AG09319 (cell line): ENCODE measurements at places on chromosomes 2 and 18.

DNA sequence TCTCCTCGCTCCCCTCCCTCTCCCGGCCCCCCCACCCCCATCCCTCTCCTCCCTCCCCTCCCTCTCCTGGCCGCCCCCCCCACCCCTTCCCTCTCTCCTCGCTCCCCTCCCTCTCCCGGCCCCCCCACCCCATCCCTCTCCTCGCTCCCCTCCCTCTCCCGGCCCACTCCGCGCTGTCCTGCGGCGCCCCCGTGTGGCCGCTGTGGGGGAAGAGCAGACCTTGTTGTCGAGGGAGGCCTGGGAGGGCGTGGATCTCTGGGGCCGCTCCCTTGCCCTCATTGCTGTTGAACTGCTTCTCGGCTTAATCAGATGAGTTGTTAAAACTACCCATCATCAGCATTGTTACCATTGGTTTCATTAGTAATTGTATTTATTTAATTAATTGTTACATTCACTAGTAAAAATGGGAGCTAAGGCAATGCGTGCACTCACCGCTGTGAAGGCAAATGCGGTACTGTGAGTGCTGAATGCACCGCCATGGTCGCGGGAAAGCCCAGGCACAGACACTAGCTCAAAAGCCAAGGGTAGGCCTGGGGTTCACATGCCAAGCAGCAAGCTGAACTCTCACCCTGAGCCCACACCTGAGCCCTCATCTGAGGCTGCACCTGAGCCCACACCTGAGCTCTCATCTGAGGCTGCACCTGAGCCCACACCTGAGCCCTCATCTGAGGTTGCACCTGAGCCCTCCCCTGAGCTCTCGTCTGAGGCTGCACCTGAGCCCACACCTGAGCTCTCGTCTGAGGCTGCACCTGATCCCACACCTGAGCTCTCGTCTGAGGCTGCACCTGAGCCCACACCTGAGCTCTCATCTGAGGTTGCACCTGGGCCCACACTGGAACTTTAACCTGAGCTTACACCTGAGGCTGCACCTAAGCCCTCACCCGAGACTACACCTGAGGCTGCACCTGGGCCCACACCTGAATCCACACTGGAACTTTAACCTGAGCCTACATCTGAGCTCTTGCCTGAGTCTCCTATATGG lies 8.8 kb downstream of the RTP5 start:
- peak; percentile 29 for DNase-seq

- no peak for DNase-seq
Measured at GRCh38 chr2:218811382-218811781, 20.2 kb downstream of the PRKAG3 start.

DNA sequence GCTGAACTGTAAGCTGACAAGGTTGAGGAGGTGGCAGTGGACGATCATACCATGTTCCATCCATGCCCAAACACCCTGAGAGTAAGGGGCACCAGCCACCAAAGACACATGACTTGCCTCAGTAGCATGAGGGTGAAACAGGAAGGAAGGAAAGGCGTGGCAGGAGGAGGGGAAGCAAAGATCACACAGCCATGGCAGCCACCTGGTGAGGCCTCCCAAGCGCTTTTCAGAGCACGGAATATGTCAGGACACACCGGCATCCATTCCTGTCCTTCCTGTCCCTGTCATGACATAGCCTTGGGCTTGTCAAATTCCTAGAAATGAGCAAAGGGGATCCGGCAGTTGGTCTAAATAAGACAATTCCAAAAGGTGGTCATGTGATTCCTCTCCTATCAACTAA lies 118.7 kb downstream of the MYO5B start:
- DNase-seq, result no peak

DNA sequence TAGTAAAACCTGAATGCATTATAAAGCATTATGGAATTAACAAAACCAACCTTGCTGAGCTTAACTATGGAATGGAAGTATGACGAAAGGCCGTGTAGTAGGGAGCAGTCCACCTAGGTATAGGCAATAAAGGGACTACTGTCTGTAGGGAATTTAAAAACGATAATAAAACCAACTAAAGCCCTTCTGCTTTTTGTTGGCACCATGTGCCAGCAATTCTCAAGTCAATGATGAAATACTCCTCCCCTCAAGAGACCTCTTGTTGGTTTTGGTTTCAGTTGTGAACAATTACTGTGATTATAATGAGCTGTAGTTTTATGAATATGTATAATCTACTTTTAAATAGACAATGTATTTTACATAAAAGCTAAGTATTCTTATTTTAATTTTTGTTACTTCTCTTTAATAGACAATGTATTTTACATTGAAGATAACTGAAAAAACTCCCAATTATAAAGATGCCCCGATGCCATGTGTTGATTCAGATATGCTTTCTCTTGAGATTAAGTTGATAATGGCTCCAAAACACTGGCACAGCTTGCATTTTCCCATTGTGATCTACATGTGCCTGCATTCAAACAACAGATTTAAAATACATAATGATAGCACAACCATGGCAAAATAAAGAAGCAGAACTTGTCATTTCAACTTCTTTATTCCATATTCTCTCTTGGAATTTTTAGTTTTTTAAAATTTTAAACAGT lies 55.5 kb upstream of the ZDBF2 start:
- no peak for DNase-seq

GRCh38 chr18:6757931-6758330 lies 28.4 kb downstream of the ARHGAP28 start:
- DNase-seq, result no peak

GRCh38 chr18:72868585-72869225 lies 918 bp upstream of the NETO1 start:
- no peak for DNase-seq

DNA sequence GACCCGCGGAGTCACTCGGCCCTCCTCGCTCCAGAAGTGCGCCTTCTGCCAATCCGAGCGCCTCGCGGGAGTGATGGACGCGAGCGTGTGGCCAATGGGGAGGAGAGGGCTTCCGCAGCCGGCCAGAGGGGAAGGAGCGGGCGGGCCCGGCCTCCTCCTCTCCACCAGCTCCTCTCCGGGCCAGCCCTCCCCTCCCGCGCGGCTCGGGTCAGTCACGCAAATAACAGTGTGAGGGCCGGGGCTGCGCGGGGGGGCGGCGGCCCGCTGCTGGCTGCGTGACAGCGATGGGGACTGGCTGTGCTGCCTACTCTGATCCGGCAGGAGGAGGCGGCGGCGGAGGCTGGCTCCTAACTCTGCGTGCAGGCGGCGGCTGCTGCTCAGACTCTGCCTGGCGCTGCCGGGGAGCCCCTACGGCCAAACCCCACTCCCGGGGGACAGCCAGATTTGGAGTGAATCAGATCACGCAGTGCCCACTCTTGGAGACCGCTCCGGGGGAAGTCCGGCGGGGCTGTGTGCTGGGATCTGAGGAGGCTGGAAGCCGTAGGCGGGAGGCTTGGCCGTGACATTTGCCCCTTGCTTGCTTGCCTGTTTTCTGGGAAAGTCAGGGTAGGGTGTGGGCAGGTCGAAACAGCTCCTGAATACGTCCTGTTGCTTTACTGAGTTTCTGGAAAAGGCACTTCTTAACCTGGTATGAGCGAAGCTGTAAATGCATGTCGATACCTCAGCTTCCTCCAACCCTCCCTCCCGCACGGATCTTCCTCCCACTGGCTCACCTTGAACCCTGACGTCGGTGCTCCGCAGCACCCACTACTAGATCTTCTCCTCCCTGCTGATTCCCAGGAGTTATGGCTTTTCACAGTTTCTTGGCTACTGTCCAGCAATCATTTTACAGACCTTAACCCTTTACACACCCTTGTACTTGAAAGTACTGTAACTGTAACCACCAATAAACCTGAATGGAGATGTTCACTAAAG lies 97.9 kb upstream of the SERTAD2 start:
- no peak for DNase-seq

DNA sequence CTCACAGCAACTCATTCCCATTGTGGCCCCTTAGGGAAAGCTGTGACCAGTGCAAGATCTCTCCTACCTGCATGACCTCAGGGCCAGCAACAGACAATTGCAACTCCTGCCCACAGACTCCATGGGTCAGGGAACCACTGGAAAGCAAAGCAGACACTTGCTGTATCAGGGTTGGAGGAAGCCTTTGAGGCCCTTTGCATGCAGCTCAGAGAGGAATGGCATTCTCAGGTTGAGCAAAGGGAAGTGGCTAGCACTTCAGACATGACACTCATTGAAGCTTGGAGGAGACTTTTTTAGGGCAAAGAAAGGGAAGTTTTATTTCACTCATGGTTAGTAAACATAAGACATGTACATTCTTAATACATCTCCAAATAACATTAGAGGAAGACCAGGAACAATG lies 22.1 kb downstream of the IL1F10 start:
- no peak for DNase-seq

DNA sequence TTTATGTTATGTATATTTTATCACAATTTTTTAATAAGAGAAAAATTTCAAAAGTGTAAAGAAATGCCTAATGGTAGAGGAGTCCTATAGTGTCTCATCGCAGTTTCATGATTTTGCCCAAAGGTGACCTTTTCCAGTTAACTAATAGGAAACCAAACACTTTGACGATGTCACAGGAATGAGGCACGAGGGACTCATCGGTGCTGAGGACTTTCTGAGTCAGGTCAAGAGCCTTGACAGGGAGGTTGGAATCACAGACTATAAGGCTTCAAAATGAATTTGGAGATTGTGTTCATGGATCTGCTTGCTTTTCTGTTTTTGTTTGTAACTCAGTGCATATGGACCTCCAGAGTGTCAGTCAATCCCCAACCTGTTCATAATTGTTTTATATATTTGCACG lies 15.1 kb upstream of the RTTN start:
- DNase-seq, result no peak

DNA sequence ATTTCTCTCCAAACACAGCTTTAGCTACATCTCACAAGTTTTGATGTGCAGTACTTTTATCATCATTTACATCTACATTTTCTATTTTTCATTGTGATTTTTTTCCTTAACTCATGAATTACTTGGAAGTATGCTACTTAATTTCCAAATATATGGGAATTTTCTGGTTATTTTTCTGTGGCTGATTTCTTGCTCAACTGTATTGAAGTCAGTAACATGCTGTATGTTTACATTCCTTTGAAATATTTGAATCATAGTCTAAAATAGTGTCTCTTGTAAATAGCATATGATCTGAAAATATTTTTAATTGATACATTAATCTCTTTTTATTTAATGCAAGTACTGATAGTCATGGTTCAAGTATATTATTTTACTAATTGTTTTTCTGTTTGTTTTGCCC lies 26.0 kb upstream of the GALNT5 start:
- DNase-seq, result no peak

GRCh38 chr2:232085164-232085563 lies 123.7 kb downstream of the DIS3L2 start:
- no peak for DNase-seq

DNA sequence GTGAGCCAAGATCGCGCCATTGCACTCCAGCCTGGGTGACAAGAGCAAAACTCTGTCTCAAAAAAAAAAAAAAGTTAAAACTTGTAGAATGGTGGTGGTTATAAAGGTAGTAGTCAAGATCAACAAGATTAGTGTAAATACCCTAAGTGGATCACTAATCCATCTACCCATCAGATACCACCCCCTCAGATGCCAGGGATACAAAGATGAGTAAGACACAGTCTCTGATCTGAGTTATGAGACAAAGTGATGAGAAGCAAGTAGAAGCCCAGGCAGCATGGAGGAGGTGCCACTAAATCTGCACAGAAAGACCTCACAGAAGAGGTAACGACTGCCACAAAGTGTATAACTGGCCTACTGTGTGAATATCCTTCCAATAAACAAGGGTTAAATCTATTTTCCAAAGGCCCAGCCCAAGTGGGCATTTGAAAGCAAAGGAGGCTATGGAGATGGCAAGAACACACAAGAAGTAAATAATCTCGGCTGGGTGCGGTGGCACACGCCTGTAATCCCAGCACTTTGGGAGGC lies 20.2 kb downstream of the NFE2L2 start:
- no peak for DNase-seq

- no peak for DNase-seq
Measured at GRCh38 chr2:112772322-112772721, 7.9 kb upstream of the CKAP2L start.

DNA sequence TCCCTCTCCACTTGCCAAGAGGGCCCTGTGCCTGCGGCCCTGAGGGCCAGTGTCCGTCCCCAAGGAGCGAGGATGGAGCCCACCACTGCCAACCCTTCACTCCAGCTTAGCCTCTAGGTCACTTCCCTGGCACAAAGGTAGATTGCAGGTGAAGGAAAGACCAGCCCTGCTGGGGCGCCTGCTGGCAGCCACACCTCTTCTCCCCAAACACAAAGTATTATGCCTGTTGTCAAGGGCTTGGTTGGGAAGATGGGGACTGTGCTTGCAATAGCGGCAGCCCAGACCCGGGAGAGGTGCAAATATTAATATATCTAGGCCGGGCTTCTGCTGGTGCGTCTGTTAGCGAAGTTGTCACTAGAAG lies 7.7 kb downstream of the KCNF1 start:
- no peak for DNase-seq

DNA sequence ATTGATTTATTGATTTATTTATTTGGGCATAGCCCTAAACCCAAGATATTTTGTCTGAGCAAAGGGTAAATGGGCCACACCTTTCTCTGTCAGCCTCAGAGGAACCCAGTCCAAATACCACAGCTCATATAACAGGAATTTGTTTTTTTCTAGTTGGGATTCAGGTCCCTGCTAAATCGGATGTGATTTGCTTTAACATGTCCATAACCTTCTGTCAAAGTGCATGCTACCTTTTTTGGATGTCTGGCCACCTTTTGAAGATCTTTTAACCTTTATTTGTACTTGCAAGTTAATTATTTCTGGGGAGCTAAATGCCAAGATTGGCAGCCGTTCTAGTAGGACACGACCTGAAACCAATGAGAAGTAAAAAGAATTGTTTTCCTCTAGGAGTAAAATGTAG lies 303.2 kb upstream of the UBE2E3 start:
- no peak for DNase-seq

GRCh38 chr2:112483042-112483473 lies 1.1 kb downstream of the TTL start:
- DNase-seq, result no peak

DNA sequence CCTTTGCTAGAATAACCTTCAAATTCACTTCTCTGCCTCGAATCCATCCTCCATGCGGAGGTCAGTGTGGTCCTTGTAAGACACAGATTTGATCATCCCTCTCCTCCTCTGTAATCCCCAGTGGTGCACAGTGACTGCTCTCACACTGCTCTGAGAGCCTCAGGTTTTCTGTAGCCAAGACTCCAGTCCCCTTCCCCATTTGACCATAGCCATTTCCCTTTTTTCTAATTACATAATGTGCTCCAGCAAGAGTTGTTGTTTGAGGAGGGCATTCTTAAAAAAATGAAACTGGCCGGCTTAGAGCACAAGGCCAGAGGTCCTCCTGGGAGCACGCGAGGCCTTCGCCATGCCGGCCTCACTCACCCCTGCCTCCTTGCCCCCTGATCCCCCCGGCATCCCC lies 34.7 kb upstream of the LPIN1 start:
- no peak for DNase-seq

- DNase-seq, result no peak
Measured at GRCh38 chr18:61096226-61096625, 237.0 kb upstream of the CDH20 start.

- no peak for DNase-seq
Measured at GRCh38 chr2:235444101-235444597, 49.7 kb upstream of the AGAP1 start.

DNA sequence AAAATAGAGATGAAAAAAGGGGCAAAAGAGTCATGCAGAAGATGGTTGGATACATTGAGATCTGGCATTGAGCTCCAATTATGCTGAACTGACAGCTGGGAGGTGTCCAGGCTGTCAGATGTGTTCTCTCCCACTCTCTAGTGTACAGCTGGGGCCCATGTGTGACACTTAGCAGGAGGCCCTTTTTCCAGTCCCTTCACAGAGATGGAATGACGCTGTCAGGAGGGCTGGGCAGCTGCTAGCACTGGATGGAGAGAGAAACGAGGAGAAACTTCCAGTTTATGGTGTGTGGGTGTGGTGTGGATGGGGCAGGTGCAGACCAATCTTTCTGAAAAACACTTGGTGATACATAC lies 437.7 kb upstream of the HS6ST1 start:
- DNase-seq, result no peak

GRCh38 chr2:15732341-15733077 lies 140.8 kb downstream of the DDX1 start:
- DNase-seq, result no peak
